Spleen (tissue), 13 donors: ENCODE measurements at places on chromosomes 5 and 9. TPM values are rescaled to one million over a fixed set of nuclear protein-coding genes. Genes with fewer than 3 reads are reported as not detected.

URM1 gene
- total RNA-seq = 38.9 TPM

FBXL7 gene
- total RNA-seq = 10.3 TPM

GABRA1 gene
- not detected for total RNA-seq

BARHL1 gene
- not detected for total RNA-seq
